ENCODE measurements at places on chromosomes 7 and 10.

DNA sequence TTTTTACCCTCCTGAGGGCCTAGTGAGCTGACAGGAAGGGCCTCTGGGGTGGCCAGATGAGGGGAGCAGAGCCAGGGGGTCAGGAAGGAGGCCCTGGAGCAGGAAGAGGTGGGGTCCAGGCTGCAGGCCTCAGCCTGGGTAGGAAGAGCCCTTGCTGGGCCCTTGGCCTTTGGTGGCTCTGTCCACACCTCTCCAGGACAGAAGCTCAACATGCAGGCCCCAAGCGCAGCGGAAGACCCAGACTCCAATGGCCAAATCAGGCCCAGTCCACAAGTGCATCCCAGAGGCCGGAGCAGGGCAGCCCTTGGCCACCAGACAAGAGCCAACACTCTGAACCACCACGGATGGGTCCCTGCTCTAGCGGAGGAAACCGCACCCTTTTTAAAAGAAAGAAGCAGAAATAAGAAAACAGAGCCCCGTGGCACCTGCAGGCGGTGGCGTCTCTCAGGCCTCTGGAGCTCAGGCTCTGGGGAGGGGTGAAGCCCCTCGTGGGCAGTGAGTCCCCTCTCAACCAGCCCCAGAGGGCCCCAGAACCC lies 52.8 kb downstream of the FOXL3 start:
- DNase-seq: no peak

- no peak for DNase-seq
Observed at GRCh38 chr7:151684408-151685175, 164.9 kb upstream of the RHEB start.

DNA sequence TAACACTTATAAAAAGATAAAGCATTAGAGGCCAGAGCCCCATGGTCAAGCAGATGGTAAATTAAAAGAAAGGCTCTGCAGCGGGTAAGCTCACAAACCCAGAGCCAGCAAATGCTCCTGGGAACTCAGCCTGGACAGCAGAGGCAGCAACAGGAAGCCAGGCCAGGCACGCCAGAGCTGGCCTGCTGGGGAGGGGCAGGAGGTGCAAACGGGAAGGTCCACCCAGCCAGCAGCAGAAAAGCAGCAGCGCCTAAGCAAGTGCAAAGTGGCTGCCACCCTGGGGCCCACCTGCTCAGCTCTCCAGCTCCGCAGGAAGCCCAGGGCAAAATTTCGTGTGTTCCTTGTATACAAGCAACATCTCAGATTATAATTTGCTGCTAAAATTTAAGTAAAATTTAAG lies 82.7 kb upstream of the GPR22 start:
- DNase-seq: no peak

- no peak for DNase-seq
Observed at GRCh38 chr10:35995485-35995884, 353.4 kb upstream of the FZD8 start.

GRCh38 chr7:141071855-141072547 lies 1.9 kb upstream of the TMEM178B start:
- no peak for DNase-seq

- no peak for DNase-seq
Observed at GRCh38 chr7:892648-893593, 16.6 kb downstream of the GET4 start.

DNA sequence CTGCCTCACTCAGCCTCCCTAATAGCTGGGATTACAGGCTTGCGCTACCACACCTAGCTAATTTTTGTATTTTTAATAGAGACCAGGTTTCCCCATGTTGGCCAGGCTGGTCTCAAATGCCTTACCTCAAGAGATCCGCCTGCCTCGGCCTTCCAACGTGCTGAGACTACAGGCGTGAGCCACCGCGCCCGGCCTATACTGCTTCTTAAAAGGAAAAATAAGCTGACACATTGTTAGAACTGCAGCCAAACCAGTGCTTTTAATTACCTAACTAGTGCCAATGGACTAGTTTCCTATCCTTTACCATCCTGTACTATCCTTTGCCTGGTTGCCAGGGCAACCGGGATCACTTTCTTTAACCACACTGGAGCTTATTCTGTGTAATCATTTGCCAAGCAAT lies 108.0 kb downstream of the LRRTM3 start:
- DNase-seq: no peak

DNA sequence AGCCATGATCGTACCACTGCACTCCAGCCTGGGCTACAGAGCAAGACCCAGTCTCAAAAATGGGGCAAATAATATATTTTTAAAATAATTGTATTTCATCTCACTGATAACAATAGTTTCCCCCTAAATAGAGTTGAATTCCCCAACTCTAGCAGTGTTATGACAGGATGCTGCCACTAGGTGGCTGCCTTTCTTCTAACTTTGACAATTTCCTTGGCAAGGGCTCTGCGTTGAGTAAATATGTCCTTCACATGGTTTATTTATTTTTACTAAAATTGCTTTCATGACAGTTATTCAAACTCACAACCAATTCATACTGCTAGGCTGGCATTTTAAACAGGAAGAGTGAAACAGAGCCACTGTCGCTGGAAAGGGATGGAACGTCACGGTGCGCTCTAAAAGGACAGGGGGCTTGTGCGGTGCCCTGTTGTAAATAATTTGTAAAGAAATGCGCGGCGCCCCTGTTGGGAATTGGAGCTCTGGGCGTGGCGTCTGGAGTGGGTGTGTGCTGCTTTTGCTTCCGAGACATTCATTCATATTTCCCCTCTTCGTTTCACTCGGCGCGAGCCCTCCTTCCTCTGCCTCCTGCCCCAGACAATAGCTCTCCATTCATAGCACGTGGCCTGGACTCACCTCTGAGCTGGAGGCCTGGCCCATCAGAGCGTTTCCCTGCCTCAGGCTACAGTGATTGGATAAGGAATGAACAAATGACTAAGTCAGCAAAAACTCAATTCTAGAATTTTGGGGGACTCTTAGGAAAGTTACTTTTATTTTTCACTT lies 20.5 kb upstream of the PITRM1 start:
- DNase-seq: peak; percentile 51

- no peak for DNase-seq
Observed at GRCh38 chr7:74069790-74070618, 13.6 kb upstream of the LIMK1 start.

DNA sequence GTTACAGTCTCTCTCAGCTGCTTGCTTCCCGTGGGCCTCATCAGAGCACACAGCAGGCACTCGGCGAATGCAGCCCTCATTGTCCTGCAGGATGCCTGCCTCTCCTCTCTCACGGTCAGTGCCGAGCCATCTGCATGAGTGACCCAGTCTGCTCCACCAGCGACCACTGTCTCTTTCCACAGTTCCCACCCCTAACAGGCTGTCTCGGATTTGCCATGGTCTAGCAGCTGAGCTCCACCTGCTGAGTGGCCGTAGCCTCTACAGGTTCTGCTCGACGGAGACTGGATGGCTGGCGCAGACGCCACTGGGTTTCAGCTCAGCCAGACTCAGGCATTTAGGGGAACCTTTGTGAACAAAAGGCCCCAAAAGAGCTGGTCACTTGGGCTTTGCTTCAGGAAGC lies 209.4 kb upstream of the FOXK1 start:
- DNase-seq: no peak

- DNase-seq: no peak
Observed at GRCh38 chr7:6360841-6361240, 86.9 kb downstream of the DAGLB start.

DNA sequence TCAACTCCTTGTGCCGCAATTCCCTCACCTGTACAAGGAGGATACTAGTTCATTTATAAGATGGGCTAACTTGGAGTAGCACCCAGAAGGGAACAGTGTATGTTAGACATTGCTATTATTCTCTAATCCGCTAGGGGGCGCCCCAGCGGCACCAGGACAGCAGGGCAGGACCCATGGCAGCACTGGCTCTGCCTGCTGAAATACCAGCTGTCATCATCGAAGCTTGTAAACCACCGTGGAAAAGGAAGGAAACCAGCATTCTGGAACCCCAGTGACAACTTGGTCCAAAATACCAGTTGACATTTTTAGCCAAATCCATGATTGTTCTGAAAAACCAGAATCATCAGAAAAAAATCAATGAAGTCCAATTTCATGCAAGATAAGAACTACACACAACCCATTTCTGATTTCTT lies 134.4 kb downstream of the ITGA8 start:
- DNase-seq: no peak

DNA sequence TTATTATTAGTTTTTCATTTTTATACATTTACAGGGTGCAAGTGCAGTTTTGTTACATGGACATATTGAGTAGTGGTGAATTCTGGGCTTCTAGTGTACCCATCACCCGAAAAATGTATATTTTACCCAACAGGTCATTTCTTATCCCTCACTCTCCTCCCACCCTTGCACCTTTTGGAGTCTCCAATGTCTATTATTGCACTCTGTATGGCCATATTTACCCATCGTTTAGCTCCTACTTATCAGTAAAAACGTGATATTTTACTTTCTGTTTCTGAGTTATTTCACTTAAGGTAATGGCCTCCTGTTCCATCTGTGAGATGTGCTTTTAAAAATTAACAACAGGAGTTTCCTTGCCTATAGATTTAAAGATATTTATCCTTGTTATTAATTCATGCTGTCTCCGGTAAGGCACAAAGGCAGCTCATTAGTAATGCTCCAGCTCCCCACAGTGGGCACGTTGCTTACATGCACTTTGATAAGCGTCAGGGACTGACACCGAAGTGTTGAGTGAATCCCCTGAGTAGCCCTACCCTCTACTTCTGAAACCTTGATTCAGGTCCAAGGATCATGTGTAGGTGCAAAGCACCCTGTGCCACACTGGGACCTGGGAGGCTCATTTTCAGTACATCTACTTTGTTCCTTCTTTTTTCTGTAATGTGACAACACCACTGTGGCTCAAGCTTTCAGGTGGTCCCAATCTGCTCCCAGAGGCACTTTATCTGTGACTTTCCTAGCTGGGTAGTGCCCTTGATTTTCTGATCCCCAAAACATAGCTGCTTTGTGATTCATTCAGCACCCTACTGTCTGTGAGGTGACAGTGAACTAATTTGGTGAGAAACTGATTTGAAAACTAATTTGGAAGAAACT lies 27.3 kb downstream of the HYAL4 start:
- DNase-seq: no peak

GRCh38 chr7:151167197-151167961 lies at the start of gene GBX1:
GBX1 (minus strand) TSS chr7:151167694; CDS start chr7:151167548, 146 bp downstream.
- no peak for DNase-seq

DNA sequence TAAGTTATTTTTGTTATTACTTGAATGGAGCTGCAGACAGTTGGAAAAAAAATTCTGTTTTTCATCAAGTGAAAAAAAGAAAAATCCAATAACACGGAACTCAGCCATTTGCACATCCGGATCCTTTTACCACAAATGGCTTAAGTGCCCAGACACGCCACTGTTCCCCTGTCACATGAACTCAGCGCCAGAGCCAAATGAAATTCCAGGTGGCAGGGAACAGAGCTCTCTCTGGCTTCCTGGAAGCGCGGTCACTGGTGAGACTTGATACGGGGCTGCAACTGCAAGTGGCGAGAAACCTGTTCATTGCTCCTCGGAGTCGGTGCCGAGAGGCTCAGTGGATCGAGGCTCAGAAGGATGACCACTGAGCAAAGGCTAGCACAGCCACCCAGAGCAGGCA lies 60.8 kb upstream of the NPTX2 start:
- DNase-seq: no peak

GRCh38 chr10:44627591-44628354 lies 242.9 kb upstream of the CXCL12 start:
- no peak for DNase-seq

GRCh38 chr10:35433851-35434426 lies 97.6 kb downstream of the CCNY start:
- DNase-seq: peak; percentile 96

GRCh38 chr7:37108615-37109014 lies 340.0 kb downstream of the ELMO1 start:
- DNase-seq: no peak

- DNase-seq: no peak
Observed at GRCh38 chr10:47025540-47026300, 114.5 kb downstream of the PTPN20 start.

GRCh38 chr7:80764132-80764531 lies 125.7 kb downstream of the CD36 start:
- DNase-seq: no peak

DNA sequence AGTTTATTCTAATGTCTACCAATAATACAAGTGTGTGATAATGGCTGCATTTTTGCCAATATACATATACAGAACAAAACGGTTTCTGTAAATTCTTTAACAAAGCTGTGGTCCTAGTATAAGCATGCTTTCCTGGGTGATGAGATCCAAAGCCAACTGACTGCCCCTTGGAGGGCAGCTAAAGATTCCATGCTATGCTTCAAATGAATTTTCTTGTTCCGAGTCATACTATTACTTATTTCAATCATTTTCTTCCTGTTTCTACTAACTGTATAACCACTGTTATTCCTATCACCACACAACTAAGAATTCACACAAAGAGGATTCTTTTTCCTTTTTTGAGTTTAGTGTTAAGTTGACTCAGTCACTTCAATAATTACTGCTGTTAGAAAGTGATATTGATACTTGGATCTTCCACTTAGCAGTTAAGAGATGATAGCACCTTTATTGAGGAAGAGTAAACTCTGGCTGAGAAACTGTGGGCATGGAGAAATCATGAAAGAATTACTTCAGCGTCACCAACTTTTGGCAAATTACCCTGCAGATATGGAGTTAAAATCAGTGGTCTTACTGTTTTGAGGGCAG lies 197.5 kb downstream of the ARL4A start:
- DNase-seq: peak; percentile 10

DNA sequence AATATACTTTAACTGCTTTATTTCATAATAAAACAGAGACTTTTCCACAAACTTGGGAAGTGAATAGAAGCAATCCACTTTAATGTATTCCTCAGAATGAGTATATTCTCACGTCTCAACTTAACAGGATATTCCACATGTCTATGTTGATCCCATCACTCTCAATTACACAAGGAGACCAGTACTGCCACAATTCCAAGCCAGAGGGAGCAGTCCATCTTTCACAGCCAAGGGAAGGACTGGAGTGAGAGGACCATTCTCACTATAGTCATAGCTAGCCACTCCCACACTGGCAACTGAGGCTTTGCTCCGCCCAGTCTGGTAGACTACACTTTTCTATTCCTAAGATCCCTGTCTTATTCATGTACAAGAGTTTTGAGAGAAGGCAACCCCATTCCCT lies 553.9 kb downstream of the CNTNAP2 start:
- DNase-seq: no peak

Measured in fibroblast of skin of left quadriceps (primary cell).